Activated CD8-positive, alpha-beta T cell treated with anti-CD3 and anti-CD28 coated beads, Interleukin-2, amount 10 ng/mL, durations not matched to agents 7 days and 5 days (primary cell): ENCODE measurements at places on chromosomes 2 and 18.
A peak's percentile ranks its signal among the peaks of the same experiment; 100 is the strongest.

DNA sequence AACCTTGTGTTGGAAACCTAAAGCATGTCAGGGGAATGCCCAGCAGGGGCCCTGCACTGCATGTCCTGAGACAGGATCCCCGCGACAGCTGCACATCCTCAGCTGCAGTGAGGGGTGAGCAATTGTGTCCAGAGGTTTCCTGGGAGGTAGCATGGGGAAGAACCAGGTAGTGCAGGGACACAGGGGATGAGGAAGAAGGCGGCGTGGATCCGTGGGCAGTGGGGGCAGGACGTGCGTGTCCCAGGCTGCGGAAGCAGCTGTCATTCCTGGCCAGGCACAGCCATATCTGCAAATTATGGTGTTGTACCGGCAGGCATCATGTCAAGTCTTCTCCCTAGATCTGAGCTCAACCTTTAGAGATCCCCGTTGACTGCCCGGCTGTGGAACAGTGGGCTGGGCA lies 238.2 kb upstream of the MYT1L start:
- H3K27me3 ChIP-seq: no peaks in the 10 kb centered on the region
- H3K27ac ChIP-seq: no peak overlapping the region
- no peaks in the 10 kb centered on the region for H3K4me1 ChIP-seq
- H3K4me3 ChIP-seq: no peak overlapping the region
- H3K36me3 ChIP-seq: no peaks in the 10 kb centered on the region
- DNase-seq: no peak

DNA sequence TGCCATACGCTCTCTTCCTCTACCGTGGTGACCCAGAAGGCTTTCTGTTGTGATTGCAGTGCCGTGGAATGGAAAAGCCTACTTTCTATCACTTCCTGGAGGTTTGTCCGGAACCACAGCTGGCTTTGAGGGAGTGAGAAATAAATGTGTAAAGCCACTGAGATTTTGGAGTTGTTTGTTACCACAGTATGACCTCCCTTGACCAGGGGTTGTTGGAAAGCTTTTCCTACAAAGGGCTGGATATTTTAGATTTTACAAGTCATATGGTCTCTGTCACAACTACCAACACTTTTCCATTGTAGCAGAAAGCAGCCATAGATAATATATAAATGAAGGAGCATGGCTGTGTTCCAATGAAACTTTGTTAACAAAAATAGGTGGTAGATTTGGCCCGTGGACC lies 70.3 kb downstream of the VAPA start:
- H3K27me3 ChIP-seq: peaks cover 8% of the 10 kb centered on the region
- H3K36me3 ChIP-seq: no peaks in the 10 kb centered on the region
- no peaks in the 10 kb centered on the region for H3K4me1 ChIP-seq
- no peak for DNase-seq
- H3K4me3 ChIP-seq: no peak overlapping the region

DNA sequence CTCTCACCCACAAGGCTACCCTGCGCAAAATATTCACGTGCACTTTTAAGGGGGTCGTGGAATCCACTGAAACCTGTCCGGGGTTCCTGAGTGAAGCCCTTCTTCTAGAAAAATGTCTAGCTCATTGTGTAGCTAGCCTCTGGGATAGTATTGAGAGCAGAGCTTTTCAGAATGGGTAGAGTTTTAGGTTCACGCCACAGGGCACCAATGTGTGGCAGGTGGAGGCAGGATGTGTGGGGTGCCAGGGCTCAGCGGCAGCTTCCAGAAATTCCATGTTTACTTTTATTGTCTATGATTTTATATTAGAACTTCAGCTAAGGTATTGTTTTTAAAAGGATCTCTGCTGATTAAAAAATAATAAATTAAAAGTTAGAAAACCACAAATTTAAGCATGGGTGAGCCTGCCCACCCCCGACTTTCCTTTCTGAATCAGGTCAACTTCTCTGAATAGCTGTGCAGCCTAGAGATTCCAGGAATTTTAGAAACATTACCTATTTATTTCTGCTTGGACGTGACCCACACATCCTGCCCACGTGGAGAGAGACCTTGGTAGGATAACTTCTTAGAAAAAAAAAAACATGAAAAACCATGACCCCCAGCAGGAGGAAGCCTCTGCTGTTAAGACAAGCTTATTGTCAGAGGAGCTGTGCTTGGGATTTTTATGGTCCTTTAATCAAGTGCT lies 163.7 kb downstream of the CTIF start:
- H3K27ac ChIP-seq: peak overlapping the region; percentile 84
- H3K36me3 ChIP-seq: no peaks in the 10 kb centered on the region
- peaks cover 64% of the 10 kb centered on the region for H3K4me1 ChIP-seq

DNA sequence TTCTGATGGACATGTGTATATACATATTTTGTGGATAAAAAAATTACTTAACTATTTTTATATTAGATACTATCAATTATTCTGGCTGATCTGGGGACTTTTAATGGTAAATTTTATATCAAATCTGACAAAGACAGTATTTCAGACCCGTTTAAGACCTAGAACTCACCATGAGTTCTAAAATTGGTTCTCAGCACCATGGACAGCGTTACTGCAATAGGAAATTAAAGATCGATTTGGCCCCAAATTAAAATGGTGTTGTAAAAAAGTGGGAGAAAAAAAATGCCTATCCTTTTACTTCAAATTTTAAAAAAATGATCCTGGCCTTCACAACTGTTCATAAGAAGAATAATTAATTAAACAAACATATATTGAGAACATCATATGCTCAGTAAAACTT lies 919 bp upstream of the SCN2A start:
- DNase-seq: peak; percentile 27
- H3K27ac ChIP-seq: no peak overlapping the region
- no peaks in the 10 kb centered on the region for H3K36me3 ChIP-seq
- no peak overlapping the region for H3K4me3 ChIP-seq
- no peaks in the 10 kb centered on the region for H3K27me3 ChIP-seq
- H3K4me1 ChIP-seq: no peaks in the 10 kb centered on the region

DNA sequence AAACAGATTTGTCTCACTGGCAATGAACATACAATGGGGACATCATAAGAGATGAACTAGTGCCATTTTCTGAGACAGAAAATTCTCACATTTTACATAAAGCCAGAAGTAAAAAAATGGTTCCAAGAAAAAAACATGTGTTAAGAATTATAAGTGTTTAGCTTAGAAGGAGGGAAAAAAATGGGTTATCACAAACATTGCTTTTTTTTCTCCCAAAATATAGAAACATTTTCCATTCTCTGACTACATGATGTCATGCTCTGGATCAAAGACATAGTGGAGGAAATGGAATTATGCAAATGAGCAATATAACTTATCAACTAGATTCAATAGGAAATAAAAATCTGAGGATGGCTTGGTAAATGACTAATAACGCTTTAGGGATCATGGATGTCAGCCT lies 49.8 kb downstream of the SPATS2L start:
- H3K27me3 ChIP-seq: no peaks in the 10 kb centered on the region
- H3K27ac ChIP-seq: no peak overlapping the region
- DNase-seq: no peak
- H3K36me3 ChIP-seq: no peaks in the 10 kb centered on the region

- DNase-seq: no peak
- H3K4me3 ChIP-seq: no peak overlapping the region
- H3K27me3 ChIP-seq: no peaks in the 10 kb centered on the region
- peaks cover 29% of the 10 kb centered on the region for H3K4me1 ChIP-seq
Observed at GRCh38 chr2:239162141-239162821, 238.5 kb downstream of the HDAC4 start.

DNA sequence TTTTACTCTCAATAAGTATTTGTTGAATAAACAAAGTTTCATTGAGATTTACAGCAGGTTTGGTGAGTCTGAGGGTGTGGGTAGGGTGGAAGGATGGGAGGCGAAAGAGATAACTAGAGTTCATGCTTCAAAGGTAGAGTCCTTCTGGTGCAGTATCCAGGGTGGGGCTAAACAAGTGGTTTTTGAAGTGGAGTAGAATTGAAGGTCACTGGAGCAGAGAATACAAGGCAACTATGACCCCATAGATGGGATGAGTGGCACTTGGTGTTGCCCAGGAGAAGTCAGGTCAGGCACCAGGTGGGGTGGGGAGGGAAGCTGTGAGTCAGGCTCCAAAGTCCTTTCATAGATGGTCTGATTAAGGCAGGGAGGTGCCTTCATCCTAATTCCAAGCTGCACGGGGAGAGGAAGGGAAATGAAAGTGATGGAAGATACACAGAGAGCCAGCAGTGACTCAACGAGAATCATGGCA lies 6.6 kb upstream of the CAB39 start:
- H3K4me1 ChIP-seq: peaks cover 8% of the 10 kb centered on the region
- H3K4me3 ChIP-seq: no peak overlapping the region
- no peak overlapping the region for H3K27ac ChIP-seq
- no peak for DNase-seq
- no peaks in the 10 kb centered on the region for H3K27me3 ChIP-seq
